Left ventricle myocardium inferior (tissue), 1 donor: ENCODE measurements at places on chromosomes 12 and 14.

DNA sequence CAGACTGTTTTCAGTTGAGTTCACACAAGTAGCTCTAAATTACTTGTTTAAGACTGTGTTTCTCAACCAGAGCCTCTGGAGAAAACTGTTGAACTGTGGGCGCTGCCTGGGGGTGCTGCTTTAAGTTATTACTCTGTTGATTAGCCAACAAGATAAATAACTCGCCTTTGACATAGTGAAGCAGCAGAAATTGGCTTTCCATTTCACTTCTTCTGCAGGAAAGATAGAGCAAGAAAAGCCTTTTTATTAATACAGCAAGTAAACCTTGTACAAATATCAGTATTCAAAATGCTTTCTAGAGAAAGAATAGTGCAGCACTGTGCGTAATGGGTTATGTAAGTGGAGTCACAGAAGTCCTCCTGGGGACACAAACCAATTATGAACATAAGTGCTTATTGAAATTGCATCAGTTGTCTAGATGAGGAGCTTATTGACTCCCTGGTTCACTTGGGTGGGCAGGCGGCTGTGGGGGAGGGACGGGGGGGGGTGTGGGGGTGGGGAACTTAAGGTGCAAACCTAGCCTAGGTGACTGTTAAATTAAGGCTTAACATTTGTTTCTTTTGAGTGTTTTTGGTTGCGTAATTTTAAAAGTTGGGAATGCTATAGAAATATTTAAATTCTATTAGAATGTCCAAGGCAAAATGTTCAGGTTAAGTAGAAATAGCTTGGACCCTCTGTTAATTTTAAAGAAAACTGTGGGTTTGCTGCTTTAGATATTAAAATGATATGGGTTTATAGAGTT lies 6.3 kb downstream of the FRS2 start:
- no peak for DNase-seq

DNA sequence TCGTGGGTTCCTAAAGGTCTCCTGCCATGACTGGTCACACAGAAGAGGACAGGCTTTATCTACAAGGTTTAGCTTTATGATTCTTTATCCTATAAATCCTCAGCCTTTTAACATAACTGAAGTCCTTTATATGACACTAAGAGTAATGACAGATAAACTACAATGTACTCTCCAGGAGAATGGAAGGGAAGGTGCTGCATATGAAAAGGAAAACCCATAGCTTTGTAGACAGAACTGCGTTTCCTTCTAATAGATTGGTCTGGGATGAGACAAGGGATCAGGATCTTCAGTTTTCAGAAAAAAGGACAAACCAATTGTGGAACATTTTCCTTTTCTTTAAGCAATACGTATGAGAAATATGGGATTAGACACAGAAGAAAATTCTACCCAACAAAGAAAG lies 201.1 kb upstream of the NPAS3 start:
- DNase-seq: no peak

DNA sequence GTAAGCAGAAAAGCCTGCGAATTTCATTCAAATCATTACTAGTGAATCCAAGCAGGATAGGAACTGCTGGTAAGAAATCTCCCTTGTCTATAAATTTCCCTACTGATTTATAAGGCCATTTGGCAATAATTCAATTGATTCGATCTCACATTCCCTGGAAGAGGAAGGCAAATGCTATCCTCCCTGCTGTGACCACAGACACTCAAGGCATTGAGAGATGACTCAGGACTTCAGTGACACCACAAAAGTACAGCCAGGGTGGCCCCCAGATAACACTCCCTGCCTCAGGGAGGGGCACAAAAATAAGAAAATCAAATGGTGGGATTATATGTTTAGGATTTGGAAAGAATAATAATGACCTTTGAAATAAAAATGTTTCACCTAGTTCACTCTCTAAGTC lies 162.7 kb downstream of the GRIP1 start:
- no peak for DNase-seq

GRCh38 chr12:94141892-94142291 lies 6.5 kb upstream of the PLXNC1 start:
- DNase-seq: no peak

GRCh38 chr14:24232645-24233537 lies at the start of gene GMPR2:
GMPR2 (plus strand) TSS chr14:24232929; CDS start chr14:24233254, 325 bp downstream.
- no peak for DNase-seq

DNA sequence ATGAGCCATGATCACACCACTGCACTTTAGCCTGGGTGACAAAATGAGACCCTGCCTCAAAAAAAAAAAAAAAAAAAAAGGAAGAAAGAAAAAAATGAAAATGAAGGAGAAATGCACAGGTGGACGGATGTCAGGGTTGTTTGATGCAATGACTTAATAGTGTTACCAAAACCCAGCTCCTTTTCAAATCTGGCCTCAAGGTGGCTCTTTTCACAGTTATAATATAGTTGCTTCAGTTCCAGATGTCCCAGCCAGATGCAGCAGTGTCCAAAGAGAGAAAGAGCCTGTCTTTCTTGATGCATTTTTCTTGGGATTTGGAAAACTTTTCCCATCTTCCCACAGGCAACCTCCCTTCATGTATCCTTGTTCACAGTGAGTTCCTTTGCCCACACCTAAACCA lies 36.5 kb downstream of the KCNMB4 start:
- DNase-seq: no peak

- DNase-seq: peak; percentile 56
Measured at GRCh38 chr14:80211153-80212022, at the start of gene DIO2. DIO2 (minus strand) TSS chr14:80211504; CDS start chr14:80211472, 32 bp downstream.

GRCh38 chr12:25995906-25996305 lies 37.4 kb downstream of the RASSF8 start:
- no peak for DNase-seq

DNA sequence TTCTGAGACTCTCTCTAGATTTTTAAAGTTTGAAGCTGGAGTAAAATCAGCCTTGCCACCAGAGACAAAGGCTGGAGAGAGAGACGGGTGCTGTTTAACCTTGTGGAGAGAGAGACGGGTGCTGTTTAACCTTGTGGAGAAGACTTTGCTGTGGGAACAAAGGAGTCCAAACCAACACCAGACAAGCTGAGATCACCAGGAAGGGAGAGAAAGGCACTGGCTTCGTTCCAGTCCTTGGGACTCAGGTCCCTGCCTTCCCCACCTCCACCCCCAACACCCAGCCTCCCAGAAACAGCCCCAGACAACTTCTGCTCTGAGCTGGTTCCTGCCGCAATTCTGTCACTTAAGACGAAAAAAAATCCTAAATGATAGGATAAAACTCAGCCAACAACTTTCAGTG lies 1389.3 kb downstream of the AACS start:
- DNase-seq: no peak

DNA sequence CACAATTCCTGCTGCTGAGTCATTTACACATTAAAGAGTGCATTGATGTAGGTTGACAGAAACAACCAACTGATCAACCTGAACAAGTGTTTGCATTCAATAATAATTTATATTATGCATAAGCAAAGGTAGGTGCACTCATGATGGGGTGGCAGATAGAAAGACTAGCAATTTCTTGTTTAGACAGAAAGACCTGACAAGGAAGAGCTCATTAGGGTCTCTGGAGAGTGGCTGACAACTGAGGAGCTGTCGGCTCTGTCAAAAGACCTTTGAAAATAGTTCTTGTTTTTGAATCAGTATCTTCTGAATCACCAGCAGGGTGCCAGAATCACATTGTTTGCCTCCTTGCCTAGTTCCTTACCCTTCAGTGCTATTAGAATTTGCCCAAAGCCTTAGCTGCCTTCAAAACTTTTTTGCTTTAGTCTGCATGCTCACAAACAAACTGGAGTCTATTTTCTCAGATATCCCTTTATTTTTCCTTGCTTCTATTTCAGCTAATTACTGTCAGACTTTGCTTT lies 234.7 kb downstream of the BTG1 start:
- no peak for DNase-seq

DNA sequence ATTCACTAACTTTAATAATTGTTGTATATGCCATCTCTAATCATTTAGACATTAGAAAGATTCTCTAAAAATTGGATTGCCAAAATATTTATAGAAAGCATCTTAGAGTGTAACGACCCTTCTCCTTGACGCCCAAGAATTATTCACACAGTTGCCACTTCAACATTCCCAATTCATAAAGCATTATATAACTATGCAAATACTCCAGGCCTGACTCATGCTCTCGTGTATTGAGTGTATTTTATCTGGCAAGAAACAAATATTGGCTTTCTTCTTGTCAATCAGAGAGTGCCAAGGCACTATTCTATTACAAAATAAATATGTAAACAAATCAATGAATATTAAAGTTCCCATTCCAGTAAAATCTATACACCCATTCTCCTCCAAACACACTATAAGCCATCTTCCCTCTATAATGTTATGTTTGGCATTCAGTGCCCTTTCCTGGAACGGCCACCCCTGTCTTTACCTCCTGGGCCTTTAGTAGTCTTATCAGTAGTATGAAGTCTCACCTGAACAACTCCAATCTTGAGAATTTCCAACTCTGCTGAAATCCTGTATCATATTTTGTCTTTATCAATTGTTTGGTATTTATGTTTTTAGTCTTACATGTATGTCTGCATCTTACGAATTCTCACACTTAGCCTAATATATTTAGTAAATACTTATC lies 182.6 kb downstream of the PIK3C2G start:
- DNase-seq: no peak

- no peak for DNase-seq
Measured at GRCh38 chr14:32190673-32191072, 11.2 kb upstream of the RNU6-7 start.

DNA sequence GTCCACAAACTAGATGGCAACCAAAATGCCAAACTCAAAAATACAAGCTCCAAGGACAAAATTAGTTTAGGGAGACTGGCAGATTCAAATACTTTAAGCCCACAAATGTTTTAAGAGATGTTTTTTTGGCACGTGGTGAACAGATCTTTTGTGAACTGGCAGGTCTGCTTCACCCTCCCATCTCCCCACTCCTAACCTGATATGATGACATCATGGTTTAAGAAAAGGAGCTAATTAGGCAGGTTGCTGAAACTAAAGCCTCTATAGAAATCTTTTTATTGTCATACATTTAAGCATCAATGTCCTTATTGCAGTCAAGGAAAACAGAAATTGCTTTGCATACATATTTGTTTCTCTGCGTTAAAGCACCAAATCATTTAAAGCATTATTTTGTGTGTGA lies 5.8 kb downstream of the LRIG3 start:
- no peak for DNase-seq

DNA sequence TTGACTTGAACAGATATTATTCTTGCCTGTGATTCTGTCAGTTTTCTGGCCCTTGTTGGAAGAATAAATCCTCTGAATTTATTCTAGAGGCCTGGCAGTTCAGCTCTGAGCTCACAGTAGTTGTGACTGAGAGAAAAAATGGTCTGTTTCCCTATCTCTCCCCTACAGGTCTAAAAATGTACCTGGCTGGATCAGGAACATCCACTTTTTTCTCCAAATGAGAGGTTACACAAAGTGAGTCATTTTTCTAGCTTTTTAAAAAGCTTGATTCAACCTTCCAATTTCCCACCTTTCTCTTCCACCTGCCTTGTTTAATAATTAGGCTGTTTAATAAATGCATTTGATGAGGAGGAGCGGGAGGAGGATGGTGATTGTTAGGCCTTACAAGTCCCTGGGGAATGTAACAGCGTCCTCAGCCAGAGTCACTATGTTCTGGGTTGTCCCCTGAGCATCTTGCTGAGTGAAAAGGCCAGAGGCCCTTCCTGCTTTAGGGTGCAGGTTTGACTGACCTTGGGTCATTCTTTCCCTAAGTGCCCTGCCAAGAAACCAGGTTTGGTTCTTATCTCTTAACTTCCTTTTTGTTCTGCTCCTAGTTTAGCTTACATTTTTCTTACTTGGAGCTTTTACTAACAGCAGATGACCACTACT lies 91.7 kb upstream of the FUT8 start:
- no peak for DNase-seq

DNA sequence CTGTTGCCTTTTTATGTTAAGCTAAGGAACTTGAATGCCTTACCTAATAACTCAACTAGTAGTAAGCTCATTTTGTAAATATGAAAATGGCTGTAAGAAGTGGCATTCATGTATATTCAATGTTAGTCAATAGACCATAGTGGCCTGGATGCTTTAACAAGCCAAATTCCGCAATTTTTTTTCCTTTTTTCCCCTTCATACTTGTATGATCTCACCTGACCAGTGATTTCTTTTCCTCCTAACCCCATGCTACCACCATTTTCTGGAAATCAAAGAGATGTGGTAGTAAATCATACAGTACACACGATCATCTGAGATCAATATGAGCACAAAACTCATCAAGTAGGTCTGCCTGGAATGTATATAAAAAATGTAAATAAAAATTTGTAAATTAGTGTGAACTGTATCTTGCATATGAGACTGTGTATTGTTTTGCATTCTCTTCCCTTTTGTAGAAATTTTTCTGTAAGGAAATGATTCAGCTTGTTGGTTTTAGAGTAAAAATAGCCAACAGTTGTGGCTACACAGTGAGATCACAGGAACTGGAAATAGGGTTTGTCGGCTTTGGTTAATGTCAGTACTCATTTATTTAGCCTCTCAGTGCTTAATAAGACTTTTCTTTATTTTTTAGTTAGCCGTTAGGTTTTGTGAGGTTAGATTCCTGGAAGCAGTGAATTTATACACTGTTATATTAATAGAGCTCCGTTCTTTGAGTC lies 62.5 kb downstream of the ETNK1 start:
- DNase-seq: no peak

- peak; percentile 55 for DNase-seq
Measured at GRCh38 chr14:54653712-54654469, 87.0 kb downstream of the SAMD4A start.

- DNase-seq: peak; percentile 41
Measured at GRCh38 chr12:3753544-3754284, 805 bp upstream of the CRACR2A start.

DNA sequence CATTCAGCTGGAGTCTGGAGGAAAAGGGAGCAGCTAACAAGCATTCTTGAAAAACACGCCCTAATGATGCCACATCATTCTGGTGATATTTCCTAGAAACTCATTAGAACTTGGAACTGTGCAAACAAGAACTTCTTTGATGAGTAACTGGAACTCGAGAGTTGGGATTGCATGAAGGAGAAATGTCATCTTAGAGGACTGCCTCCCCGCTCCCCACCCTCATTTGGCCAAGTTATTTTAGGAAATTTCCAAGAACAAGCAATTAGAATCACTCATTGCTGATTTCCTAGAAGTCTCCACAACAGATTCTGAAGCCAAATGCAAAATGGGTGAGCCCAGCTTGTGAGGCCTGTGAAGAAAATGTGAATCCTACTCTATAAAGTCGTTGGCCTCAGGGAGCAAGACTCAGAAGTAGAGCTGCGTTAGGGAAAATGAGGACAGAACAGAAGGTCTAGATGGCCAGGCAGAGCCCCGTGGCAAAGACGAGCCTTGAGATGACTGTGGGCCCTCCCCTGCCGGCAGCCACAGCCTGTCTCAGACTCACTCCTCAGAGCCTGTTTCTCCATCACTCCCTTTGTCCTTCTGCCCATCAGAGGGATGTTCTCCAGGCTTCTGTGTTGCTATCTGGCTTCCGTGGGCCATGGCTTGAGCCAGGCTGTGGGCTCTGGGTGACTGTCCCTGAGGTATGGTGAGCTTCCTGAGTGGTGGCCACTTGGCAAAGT lies 38.4 kb downstream of the RTL1 start:
- DNase-seq: peak; percentile 8

- no peak for DNase-seq
Measured at GRCh38 chr12:68786929-68787328, 21.0 kb upstream of the MDM2 start.

GRCh38 chr12:114903083-114903691 lies 219.2 kb upstream of the TBX3 start:
- DNase-seq: no peak

- DNase-seq: no peak
Measured at GRCh38 chr14:61493239-61493638, 171.9 kb downstream of the PRKCH start.

GRCh38 chr12:120183211-120183631 lies 11.3 kb downstream of the GCN1 start:
- DNase-seq: no peak
